ENCODE measurements at places on chromosomes 11 and 22.

DNA sequence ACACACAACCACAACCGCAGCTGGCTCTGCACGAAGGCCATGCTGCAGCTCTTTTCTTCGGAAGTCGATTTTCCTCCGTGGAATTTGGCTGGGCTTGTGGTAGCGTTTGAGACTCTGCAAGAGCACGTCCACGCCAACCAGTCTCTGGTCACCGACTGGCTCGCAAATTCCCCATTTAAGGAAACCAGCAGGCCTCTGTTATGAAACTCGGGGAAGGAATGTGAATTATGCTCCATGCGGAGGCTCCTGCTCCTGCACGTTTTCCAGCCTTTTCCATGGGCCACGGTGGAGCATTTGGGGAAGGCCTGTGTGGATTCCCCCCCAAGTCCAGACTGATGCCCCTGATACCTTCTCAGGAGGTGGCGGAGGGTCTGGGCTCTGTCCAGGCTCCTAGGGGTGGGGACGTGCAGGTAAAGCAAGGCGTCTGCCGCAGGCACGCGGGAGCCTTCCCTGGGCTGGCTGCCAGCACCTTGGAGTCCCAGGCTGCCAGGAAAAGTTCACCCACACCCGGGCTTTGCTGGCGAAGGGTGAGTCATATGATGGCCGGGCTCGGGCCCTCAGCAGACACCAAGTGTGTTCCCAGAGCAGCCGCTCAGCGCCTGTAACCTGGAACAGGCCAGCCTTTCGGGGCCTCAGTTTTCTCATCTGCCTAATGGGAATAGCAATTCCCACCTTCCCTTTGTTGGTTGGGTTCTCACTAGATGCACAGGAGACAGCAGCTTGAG is 41.9 kb downstream of the LRP5 start:
- ATAC-seq, result peak; percentile 94

DNA sequence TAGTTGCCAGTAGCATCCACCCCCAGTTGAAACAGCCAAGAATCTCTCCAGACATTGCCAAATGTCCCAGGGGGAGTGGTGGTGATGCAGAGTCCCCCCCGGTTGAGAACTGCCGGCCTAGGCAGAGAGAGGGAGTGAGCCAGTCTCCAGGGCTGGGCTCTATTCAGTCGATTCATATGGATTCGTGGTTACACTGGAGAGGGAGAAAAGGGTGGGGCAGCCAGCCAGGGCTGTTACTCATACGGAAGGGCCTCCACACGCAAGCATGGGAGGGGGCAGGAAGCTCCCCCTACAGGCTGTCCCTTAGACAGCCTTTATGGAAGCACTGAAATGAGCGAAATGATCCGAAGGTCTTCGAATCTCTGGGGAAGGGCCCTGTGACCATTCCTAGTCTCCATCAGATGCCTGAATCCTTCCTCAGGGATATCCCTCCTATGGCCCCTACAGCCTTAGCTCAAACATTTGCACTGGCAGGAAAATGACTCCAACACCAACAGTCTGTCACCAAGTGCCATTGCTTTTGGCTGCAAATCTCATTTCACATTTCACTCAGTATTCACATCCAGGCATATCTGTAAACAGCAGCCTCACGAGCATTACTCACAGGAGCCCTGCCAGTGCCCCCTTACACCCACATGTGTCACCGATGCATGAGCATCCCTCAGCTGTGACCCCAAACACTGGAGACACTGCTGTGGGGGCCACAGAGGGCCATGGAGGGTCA is 18.4 kb upstream of the TLCD5 start:
- ATAC-seq, result peak; percentile 82

- ATAC-seq, result no peak
Measured at GRCh38 chr11:47442514-47442913, 6.4 kb downstream of the RAPSN start.

- ATAC-seq, result no peak
Measured at GRCh38 chr11:14082338-14082737, 119.8 kb downstream of the SPON1 start.

- ATAC-seq, result no peak
Measured at GRCh38 chr11:105720096-105720495, 110.2 kb downstream of the GRIA4 start.

Data from SK-N-SH treated with all-trans-retinoic acid at 6 μM for 48 hours (cell line).